ENCODE measurements at places on chromosomes 12 and 14.

- DNase-seq = peak; percentile 61
Observed at GRCh38 chr12:47370421-47370820, 290.7 kb upstream of the AMIGO2 start.

- no peak for DNase-seq
Observed at GRCh38 chr12:89787763-89788162, 79.1 kb upstream of the ATP2B1 start.

- DNase-seq = no peak
Observed at GRCh38 chr14:63963439-63963838, 110.6 kb downstream of the SYNE2 start.

DNA sequence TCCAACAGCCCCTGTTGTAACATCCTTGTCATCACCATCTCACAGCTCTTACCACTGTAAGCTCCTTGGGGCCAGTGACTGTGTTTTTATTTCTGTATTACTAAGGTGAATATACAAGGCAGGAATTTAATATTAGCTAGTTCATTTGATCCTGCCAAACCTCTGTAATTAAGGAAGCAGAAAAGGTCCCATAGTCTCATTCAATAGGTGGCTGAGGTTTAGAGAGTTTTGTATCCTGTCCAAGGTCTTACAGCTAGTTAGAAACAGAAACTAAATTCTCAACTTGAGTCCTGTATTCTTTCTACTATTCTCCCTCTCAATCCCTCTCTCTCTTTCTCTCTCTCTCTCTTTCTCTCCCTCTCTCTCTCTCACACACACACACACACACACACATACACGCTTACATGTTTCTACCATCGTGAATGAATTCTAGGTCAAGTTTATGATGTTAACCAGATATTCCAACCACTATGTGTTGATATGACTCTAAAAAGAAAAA lies 543 bp upstream of the GLIPR1 start:
- DNase-seq = no peak

DNA sequence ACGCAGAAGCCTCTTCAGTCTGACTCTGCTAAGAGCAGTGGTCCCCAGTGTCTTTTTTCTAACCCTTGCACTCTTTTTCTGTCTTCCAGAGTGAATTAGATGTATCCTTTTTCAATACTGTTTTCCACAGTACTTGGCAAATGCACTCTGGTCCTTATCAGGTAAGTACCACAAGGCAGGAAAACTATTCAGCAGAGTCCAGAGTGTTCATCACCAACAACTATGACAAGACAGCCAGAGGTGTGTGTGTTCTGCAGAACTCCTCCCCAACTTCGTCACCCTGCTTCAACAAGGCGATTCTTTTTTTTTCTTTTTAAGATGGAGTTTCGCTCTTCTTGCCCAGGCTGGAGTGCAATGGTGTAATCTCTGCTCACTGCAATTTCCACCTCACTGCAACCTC lies 54.3 kb upstream of the STRN3 start:
- no peak for DNase-seq

All from NCI-H526 treated with DMSO at 0.1 percent for 48 hours (cell line).